ENCODE measurements at places on chromosomes 3 and 15.

DNA sequence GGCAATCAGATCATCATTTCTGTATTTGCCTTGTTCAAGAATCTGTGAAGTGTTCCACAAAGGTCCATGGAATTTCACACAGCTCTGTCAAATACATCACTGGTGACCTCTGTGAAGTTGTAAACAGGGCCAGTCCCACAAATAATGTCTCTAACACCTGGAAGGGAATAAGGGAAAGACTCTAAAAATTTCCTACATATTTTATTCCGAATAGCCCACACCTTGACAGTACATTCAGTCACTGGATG lies at the start of gene C3orf49:
TSS of gene C3orf49 (plus strand) at position 149 of the 248 bp plus-strand sequence. CDS start 173 bp downstream, outside the sequence.
- DNase-seq: no peak

GRCh38 chr3:79521221-79521848 lies 246.5 kb downstream of the ROBO1 start:
- DNase-seq: no peak

DNA sequence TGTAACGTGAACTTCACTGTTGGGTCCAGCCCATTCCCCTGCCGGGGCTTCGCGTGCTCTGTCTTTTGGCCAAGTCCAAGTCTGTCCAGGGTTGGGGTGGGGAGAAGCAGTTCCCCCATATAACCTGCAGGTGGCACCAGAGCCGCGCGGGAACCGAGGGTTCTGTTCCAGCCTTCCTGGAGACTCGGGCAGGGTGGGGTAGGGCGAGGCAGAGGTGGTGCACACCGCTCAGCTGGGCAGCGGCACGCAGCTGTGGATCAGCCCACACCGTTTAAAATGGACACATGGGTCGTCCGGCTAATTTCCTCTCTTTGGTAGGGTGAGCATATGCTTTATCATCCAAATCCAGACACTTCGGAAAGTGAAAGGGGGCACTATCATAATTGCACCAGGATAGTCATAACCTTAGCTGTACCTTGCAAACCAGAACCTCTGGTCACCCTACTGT lies 118.1 kb downstream of the TBC1D2B start:
- DNase-seq: peak; percentile 65

DNA sequence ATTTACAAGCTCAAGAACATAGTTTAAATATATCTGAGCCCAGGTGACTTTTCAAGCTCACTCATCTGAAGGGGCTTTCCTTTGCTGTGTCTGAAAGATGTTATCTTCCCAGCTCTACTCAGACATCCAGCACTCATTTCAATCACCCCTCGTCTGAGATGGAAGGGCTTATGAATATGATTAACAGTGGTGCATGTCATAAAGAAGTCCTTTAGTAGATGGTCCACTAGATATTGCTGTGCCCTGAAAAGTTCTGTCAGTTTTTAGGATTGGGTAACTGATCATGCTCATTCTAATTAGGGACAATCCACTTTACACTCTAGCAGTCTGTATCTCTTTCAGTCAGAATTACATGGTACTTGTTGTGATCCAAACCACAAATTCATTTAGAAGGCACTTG lies 28.3 kb downstream of the RETNLB start:
- DNase-seq: no peak

DNA sequence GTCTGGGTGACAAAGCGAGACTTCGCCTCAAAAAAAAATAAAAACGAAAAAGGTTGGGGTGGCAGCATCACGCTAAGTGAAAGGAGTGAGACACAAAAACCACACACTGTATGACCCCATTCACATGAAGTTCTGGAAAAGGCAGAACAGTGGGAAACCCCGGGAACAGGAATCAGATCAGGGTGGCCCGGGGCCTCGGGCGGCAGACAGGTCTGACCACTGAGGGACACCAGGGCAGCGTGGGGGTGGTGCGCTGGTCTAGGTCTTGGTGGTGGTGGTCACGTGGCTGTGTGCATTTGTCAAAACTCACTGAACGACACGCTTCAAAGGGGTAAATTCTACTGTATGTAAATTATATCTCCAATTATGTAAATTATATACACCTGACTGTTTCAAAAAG lies 79.7 kb upstream of the PRR20G start:
- no peak for DNase-seq

DNA sequence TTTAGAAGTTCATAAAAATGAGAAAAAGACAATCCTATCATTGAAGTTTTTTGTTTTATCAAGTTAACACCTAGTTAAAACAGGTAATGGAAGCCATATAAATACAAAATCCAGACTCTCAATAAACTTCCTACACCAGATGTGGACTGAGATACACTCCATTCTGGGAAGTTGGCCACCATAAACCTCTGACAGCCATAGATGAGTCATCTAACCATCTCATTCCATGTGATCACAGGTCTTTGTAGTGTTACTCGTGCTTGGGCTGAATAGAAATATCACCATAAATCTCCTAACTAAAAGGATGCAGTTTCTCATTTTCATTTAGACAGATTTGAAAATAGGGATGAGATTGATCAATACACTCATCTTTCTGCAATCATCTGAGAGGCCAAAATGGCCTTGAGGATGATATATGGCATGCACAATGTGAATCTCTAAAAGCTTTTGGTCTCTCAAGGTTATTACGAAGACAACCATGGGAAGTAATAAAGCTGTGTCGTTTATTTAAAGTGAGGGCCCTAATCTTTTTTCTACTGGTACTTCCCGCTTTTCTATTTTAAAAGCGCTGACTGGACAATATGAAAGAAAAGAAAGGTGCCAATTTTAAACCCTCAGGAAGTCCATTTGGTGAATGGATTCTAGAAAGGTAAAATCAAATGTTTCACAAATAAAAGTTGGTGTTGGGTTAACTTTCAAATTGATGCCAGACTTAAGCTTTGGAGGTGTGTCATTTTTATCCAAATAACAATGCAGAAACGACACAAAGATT lies 155.5 kb downstream of the POLR2M start:
- no peak for DNase-seq

GRCh38 chr3:142615171-142615570 lies 19.0 kb downstream of the PLS1 start:
- no peak for DNase-seq

GRCh38 chr3:18223974-18224373 lies 201.2 kb downstream of the SATB1 start:
- no peak for DNase-seq

DNA sequence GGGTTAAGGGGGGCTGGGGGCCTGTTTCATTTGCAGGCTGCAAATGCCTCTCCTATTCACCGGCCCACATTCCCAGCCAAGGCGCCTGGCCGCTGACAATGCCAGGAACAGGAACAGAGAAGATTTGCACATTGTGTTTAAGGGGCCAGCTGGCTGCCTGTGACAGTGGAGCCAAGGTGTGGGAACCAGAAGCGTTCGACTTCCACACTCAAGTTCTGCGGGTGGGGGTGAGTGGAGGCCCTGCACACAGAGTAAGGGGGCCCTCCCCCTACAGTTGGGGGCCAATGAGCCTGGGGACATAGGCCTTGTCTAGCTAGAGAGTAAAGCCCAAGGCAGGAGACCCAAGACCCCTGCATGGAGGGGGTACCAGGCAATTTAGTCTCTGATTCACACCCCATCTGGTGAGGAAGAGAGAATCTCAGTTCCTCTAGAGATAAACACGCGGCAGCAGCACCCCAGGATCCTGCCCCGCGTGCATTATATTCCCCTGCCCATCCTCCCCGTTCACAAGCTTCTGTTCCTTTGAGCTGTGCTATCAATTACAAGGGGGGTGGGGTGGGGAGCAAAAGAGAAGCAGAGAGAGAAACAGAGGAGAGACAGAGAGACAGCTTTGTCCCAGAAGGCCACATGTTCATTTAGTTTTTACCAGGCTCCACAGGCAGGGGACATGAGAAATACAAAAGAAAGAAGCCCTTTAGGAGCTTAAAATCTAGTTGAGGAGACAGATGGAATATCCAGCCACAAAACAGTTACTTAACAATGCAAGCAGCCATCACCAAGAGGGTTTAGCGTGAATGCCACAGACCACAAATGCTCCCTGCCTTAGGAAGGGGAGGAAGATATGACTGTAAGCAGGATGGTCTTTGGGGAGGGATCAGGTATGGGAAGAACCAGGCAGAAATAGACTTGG lies 9.2 kb downstream of the IGDCC3 start:
- no peak for DNase-seq

DNA sequence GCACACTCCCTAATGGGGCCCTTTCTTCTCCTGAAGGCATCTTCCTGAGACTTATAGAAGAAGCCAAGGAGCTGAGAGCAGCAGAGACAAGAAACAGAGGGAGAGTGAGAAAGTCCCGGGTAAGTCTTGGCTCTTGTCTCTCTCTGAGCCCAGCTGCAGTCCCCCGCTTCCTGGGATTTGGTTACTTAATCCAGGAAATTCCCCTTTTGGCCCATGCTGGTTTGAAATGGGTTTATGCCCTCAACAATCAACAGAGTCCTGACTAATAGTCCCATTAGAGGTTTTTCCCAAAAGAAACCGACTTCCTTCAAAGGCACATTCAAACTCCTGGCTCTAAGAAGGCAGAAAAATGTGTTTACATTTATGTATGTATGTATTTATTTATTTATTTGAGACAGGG lies 22.0 kb downstream of the TMEM158 start:
- no peak for DNase-seq

- DNase-seq: no peak
These were observed 58.3 kb downstream of the BOC start for GRCh38 chr3:113269661-113270060.

DNA sequence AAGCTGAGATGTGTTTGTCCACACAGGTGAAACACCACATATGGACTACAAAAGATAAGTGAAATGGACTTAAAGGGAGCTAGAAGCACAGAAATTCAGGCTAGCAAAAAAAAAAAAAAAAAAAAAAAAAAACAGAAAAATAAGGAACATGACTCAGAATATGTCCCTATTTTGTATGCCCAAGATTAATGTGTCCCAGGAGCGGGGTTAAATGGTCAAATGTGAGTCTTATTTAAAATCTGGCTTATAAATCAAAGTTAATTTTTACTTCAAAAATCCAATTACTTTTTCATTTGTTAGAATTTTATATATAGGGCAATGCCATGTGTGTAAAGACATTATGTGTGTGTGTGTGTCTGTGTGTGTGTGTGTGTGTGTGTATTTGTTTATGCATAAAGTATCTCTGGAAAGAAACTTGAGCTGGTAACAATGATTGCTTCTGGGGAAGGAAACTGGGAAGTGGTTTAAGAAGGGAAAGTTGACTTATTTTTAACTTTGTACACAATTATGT lies 986.5 kb downstream of the ROBO2 start:
- no peak for DNase-seq

- no peak for DNase-seq
These were observed 168.3 kb downstream of the ATP10A start for GRCh38 chr15:25694823-25695312.

DNA sequence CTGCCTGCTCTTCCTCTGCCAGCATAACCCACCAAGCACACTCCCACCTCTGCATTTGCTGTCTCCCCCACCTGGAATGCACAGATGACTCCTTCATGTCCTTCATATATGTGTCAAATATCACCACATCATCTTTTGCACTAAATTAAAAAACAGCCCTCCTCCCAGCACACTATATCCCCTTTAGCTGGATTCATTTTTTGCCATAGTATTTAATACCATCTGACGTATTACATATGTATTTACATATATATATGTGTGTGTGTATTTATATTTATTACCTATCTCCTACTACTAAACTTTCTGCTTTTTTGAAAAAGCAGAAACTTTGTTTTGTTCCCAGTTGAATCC lies 29.4 kb upstream of the UBL7 start:
- no peak for DNase-seq

GRCh38 chr3:98734735-98735134 lies 28.4 kb upstream of the ST3GAL6 start:
- no peak for DNase-seq

DNA sequence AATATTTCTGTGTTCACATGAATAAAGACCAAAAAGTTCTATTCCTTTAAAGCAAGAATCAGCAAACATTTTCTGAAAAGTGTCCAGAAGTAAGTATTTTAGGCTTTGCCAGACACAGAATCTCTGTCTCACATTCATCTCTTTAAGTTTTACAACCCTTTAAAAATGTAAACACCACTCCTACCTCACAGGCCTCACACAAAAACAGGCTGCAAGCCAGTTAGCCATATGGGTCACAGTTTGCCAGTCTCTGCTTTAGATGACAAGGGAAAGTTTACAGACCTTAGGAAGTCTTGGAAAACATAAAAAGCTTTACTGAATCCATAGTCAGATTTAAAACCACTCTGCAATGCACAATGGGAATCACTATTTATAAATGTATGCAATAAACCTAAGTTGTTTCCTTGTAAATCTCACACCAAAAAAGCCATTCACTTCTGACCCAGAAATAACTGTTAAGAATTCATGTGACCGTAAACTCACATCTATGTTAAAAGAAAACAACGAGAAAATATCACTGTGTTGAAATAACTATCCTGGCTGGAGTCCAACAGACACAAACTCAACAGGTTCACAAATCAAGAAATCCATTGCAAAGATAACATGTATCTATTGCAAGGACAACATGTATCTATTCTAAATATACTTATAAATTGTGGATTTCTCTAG lies 308.2 kb downstream of the ULK4 start:
- no peak for DNase-seq

GRCh38 chr15:46312133-46312740 lies 677.4 kb downstream of the SQOR start:
- DNase-seq: peak; percentile 5

- no peak for DNase-seq
These were observed 76.5 kb upstream of the SPRED1 start for GRCh38 chr15:38176155-38176554.
